NCI-H1105 treated with DMSO at 0.1 percent for 48 hours (cell line): ENCODE measurements at places on chromosomes 12 and 14.

DNA sequence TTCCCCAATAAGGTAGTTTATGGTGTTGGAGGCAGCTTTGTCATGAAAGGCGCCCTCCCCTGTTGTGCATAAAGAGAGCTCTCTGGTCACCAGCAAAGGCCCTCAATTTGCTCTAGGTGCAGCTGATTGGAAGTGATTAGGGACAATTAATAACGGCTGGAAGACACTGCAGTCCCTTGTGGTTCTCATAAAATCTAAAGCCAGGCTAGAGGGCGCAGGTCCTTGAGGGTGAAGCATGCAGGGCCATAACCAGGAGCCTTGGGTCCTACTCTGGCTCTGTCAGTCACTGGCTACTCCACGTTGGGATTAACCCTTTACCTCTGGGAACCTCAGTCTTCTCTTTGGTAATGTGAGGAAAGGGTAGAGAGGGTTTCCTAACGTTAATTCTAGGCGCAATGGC is 1.9 kb downstream of the DAAM1 start:
- DNase-seq = peak; percentile 69

DNA sequence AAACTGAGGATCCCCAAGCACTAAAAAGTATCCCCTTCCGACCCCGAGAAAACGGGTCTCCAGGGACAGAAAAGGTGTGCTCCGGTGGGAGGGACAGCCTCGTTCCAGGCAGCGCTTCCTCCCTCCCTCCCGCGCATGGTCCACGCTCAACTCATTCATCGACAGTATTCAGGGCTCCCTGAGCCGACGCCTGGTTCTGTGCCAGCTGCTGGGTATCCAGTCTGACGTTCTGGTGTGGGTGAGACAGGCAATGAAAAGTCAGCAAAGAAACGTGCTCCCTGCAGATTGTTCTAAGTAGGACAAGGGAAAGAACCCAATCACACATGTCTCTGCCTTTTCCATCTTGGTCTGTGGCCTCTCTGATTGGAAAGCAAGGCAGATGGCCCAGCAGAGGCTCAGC is 19.6 kb upstream of the SMOC1 start:
- no peak for DNase-seq

GRCh38 chr14:26323869-26324268 is 274.0 kb downstream of the NOVA1 start:
- peak; percentile 93 for DNase-seq

DNA sequence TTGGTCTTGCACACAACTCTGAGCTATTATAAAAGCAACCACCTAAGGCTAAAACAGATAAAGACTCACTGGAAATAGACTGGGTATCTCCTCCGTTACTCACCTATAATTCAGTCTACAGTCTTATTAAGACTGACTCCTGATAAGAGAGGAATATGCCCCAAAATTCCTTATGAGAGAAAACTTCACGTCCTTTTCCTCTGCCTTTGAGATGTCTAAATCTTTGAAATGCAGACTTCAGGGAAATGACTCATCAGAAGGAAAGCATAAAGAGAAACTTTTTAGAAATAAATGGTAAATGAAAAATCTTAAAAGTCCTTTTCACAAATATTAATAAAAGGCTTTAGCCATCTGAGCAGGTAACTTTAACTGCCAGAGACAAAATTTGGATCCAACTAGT is 187.5 kb upstream of the RTL1 start:
- DNase-seq = no peak

DNA sequence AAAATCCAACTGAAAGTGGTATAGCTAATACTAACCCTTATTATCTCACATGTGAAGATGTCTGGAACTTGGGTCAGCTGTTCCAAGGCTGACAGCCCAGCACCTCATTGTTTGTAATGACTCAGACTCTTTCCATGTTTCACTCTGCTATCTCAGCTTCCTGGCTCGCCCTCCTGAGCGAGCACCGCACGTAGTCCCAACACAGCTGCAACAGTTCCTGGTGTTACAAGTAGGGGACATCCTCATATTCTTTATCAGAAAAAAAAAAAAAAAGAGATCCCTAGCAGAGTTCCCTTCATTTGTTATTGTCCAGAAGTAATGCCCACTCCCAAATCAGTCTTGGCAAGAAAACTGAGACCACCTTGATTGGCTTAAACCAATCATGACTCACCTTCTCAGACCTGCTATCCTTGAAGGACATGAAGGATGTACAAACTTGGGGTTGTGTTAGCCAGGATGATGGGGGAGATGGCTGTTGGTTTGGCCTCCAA is 92.5 kb downstream of the ADCK1 start:
- DNase-seq = no peak

GRCh38 chr14:33985242-33985641 is 34.4 kb upstream of the EGLN3 start:
- DNase-seq = no peak

GRCh38 chr12:13194401-13195110 is 2.0 kb upstream of the EMP1 start:
- no peak for DNase-seq

GRCh38 chr14:32003585-32003984 is 73.5 kb upstream of the ARHGAP5 start:
- no peak for DNase-seq

GRCh38 chr12:21672146-21672545 is 14.5 kb upstream of the LDHB start:
- DNase-seq = peak; percentile 22

DNA sequence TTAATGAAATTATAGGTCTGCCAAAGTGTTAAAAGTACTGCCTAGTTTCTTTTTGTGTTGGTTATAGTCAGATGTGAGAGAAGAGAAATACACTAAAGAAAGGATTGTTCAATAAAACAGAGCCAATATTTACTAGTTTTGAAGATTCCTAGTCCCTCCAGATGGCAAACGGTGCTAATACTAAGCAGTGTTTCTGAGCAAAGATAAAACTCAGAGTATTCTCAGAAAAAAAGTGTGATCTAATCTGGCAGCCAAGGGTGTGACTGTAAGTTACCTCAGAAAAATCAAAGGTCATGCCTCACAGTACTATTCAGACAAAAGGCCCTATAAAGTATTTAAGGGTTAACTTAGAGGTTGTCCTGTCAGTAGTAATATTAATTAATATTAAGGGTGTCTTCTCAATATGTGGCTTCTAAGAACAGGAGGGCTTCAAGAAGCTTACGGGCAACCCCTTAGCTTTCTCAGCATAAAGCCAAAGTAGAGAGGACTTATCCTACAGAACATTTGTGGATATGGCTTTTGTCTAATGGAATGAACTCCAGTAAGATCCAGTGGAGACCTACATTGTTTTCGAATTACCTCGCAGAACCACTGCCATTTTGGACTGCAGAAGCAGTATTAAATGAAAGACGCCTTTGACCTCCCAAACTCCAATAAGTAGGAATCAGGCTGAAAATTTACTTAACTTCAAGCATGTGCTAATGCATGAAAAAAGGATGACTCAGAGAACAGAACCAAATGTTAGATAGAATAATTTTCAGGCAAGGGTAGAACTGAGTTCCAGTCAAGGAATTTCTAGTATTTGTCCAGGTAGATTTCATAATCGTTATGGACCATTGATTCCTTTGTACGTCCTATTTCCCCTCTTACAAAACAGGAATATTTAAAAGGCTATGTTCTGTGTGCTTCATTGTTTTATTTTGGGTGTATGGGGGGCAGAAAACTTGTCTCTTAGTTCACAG is 46.6 kb downstream of the USP15 start:
- DNase-seq = no peak

GRCh38 chr12:71626098-71626497 is 37.5 kb downstream of the ZFC3H1 start:
- DNase-seq = no peak

DNA sequence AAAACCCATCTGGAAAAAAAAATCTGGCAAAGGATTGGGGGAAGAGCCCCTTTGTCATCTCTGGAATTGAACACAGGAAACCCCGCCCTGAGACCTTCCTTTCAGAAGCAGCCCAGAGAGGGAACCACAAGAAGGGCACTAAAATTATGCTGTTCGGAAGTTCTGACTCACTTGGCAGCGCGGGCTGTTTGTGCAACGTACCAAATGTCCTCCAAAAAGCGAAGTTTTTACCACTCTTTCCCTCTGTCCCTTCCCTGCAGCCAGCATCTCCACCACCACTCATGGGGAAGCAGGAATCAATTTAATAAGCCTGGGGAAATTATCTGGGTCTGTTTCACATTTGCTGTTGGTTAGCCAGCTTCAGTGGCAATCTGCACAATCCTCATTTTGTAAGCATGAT is 3.2 kb upstream of the SYNE3 start:
- no peak for DNase-seq

DNA sequence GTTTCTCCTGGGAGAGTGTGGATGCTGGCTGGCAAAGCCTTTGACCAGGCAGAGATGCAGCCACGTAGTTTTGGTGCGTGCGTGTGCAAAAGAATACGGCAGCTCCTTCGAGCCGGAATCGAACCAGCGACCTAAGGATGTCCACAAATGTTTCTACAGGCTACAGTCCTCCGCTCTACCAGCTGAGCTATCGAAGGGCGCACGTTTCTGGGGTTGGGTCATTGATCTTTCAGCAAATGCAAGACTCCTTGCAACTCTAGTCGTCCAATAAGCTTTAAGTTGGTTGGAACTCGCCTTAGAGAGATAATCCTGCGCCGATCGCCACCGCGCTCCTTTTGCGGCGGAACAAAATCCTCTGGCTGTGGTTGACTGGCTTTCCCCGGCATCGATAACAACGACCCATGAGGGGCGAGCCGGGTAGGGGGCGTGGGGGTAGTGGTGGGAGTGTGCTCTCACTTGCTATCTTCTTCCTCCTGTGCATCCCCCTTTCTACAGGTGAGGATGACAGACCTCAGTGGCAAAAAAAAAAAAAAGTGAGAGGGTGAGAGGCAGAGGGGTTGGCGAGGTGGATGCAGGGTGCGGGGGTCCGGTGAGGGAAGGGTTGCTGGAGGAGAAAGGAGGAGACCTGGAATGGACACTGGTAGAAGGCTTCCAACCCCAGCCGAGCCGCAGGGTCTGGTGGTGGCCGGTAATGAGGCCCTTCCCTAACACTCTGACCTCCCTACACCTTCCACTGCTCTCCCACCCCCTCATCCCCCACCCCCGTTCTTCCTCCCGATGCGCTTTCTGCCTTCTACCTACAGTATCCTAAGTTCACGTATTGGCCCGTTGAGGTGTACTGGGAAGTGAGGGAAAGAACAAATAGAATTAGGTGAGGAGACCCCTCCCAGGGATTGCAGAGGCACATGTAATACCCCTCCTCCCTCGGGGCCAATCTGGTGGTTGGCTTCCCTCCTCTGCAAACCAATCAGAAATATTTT is 11.8 kb upstream of the OR6S1 start:
- no peak for DNase-seq

GRCh38 chr12:111121840-111122239 is 201.5 kb upstream of the MYL2 start:
- DNase-seq = peak; percentile 60

DNA sequence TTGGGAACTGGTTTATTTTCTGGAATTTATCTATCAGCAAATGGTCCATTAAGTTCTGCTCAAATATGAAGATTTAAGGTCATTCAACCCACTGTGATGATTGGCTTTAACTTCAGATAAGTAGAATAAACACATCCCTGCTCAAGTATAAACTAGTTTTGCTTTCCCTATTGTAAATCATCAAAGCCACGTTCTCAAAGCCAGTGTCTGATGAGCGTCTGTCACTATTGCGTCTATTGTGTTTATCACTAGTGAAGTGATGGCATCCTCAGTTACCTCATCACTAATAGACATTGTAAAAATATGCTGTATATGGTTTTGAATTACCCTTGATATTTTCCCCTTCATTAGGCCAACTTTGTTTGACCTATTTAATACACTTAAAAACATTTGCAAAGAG is 351.3 kb downstream of the BCAT1 start:
- no peak for DNase-seq

- no peak for DNase-seq
Observed at GRCh38 chr14:64992328-64992885, 5.7 kb downstream of the FNTB start.

- DNase-seq = no peak
Observed at GRCh38 chr12:18462442-18462841, 201.1 kb downstream of the PIK3C2G start.

GRCh38 chr12:124588751-124589267 is 21.4 kb upstream of the NCOR2 start:
- no peak for DNase-seq

DNA sequence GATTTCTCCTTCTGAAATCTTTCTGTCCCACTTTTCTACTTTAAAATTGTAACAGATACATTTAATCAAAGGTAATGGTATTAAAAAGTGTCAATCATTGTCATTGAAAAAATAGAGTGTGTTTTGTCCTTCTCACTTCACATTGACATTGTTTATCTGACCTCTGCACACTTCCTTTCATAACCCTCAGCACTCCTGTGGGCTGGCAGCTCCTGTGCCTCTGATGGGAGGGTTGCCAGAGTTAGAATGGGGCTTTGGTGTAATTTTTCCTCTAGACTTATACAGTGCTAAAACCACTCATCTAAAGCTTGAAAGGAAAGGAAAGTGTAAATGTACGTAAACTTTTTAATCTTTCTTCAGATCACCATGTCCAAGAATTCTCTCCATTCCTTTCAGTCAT is 23.7 kb downstream of the KCNA1 start:
- DNase-seq = no peak

DNA sequence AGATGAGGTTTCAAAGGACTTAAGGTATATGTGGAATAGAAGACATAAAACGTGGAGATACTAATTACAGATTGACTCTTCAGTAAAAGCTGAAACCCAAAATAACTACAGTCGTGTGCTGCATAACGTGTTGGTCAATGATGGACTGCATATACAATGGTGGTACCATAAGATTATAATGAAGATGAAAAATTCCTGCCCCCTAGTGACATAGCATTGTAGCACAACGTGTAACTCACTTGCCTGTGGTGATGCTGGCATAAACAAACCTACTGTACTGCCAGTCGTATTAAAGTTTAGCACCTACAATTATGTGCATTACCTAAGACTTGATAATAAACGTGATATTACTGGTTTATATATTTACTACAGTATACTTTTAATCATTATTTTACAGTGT is 150.3 kb downstream of the LRRK2 start:
- no peak for DNase-seq

DNA sequence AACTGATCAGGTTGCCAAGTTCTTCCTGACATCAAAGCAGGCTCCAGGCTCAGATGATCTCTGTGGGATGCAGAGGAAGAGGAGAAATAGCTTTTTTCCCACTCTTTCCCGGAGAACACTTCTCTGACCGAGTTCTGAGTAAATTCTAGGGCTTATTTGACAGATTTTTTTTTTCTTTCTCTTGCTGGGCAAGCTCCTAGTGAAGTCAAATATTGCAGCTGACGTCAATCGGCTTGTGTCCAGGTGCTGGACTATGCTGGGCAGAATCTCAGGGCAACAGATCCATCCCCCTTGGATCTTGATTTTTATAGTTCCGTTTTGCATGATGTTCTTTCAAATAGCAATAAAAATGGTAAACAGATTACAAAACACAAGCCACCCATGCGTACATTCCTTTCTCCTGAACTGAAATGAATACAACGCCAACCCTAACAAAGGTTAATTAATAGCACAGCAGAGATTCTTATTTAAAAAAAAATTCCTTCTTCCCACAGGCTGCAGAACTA is 182.2 kb downstream of the NOVA1 start:
- DNase-seq = no peak

DNA sequence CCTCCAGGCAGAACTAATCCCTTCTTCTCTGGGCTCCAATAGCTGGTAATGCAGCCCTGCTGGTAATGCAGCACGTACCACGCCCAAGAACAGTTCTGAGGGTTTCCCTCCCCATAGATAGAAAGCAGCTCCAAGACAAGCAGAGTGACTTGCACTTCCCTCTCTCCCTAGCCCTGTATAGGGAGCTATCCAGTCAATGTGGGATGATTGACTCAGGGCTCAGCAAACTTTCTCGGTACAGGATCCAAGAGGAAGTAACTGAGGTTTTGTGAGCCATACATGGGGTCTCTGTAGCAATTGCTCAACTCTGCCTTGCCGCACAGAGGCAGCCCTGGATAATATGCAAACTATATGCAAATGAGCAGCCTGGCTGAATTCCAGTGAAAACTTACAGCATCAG is 15.5 kb upstream of the FKBP4 start:
- no peak for DNase-seq
